ENCODE measurements at places on chromosomes 12 and 14. TPM values are rescaled to one million over a fixed set of nuclear protein-coding genes. Genes with fewer than 3 reads are reported as not detected.

GRCh38 chr12:46383654-46384450, 11.3 kb upstream of the SLC38A2 start:
- peak; percentile 92 for DNase-seq

DNA sequence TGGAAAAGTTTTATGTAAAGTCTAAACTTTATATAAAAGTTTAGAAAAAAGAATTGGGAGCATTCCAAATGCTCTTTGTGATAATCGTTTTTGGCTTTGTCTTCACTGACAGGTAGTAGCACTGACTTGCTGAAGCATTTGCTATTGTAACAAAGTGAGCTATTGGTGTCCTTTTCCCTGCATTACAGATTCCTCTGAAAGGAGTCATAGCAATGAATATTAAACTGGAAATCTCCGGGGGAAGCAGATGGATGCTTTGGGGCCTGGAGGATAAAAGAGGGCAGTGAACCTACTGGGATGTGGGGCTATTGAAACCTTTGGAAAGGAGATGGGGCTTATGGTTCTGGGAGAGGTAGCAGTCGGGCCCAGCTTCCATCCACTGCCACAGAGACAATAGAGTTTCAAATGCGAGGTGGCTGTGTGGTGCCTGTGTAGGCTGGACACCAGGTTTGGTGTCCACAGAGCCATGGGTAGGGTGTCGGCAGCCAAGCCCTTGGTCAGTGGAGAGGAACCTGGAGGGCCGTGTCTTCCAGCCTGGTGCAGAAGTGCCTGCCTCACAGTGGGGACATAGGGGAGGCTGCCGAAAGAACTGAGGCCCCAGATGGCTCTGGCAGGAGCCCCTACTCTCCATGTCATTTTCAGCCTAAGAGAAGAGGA, 10.1 kb downstream of the GSG1 start:
- no peak for DNase-seq

GRCh38 chr12:27523305-27523641, 733 bp upstream of the PPFIBP1 start:
- DNase-seq, result no peak

ASB2 gene
- 35.1 TPM for total RNA-seq

GRCh38 chr14:91302391-91302790, 57.9 kb upstream of the GPR68 start:
- no peak for DNase-seq

- no peak for DNase-seq
Observed at GRCh38 chr14:34228650-34228976, 233.4 kb downstream of the SPTSSA start.

DNA sequence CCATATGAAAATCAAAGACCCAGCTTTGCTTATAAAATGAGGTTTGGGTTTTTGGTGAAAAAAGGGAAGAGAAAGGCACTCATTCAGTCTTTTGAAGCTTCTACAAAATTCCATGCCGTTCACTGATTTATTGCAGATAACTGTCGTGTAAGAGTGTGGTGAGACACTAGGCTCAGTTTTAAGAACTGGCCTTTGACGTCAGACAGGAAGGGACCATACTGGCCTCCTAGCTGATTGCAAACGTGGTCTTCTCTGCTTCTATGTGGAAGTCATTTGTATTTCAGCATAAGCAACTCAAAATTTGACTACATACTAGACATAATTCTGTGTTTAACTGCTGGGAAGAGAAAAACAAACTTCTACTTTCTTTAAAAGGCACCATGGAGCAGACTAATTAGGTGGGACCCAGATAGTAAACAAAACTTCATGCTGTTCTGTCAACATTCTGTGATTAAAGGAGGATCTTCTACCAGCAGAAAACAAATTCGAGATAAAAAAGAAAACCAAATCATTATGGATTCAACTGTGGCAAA, 168.7 kb downstream of the TTC7B start:
- DNase-seq, result no peak

LHX5 gene
- not detected for total RNA-seq

DNA sequence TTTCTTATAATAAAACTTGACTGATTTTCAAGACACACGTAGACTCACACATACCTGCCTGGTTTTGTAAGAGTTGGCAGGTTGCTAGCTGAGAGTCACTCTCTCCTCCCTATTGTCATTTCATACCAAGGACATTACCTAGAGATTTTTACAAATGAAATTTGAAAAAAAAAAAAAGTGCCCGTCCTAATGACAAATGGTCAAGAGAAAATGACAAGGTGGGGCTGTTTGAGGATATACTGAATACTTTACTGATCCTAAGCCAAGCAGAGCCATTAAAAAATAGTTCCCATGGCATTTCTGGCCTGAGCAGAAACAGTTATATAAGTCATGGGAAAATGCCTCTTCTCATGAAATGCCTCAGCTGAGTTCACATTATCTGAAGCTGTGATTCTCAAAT, 150.2 kb downstream of the DYRK2 start:
- no peak for DNase-seq

GPR135 gene
- 6.5 TPM for total RNA-seq

TAS2R20 gene
- total RNA-seq, result 6.1 TPM

GRCh38 chr14:64841772-64842750, 37.6 kb downstream of the SPTB start:
- DNase-seq, result no peak

- no peak for DNase-seq
Observed at GRCh38 chr12:104654665-104655609, 198.2 kb downstream of the CHST11 start.

DNA sequence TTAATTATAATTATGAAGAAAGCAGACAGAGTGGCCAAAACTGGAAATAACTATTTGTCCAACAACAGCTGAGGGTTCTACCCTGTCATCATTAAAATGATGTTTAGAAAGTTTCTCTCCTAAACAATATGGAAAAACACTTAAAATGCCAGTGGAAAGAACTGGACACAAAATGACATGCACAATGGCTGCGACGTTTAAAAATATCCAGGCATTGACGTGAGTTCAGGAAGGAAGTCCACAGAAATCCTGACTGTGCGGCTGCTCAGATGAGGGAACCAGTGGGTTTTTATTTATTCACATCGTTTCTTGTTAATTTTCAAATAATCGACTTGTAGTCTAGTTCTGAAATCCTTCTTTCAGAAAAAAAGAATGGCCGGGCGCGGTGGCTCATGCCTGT, 58.3 kb downstream of the CCNK start:
- DNase-seq, result no peak

GRCh38 chr14:96649327-96649601, 147.1 kb downstream of the PAPOLA start:
- no peak for DNase-seq

DNA sequence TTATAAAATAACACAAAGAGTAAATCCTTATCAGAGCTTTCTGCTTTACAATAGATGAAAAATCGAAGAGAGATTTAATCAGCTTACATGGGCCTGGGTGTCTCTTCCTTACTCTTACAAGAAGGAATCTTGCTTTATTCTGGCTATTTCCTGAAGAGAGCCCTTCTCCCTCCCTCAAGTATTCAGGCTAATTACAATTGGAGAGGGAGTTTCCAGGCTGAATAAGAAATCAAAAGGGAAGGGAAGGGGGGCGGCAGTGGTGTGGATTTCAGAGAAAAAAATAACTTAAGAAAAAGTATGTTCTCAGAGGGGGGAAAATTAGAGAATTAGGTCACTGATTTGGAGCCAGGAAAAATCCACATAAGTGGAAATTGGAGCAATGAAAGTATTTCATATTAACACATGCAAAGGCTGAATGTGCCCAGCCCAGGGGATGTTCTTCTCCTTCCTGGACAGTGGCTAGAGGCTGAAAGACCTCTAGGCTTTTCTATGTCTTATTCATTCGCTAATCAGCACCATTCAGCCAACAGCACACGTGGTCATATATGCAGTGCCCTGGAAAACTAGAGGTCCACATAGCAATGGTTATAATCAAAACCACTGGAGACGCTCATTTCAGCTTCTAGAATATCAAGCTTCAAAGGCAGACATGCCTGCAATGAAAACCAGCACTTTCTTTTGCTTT, 158.9 kb upstream of the BTG1 start:
- DNase-seq, result no peak

DNA sequence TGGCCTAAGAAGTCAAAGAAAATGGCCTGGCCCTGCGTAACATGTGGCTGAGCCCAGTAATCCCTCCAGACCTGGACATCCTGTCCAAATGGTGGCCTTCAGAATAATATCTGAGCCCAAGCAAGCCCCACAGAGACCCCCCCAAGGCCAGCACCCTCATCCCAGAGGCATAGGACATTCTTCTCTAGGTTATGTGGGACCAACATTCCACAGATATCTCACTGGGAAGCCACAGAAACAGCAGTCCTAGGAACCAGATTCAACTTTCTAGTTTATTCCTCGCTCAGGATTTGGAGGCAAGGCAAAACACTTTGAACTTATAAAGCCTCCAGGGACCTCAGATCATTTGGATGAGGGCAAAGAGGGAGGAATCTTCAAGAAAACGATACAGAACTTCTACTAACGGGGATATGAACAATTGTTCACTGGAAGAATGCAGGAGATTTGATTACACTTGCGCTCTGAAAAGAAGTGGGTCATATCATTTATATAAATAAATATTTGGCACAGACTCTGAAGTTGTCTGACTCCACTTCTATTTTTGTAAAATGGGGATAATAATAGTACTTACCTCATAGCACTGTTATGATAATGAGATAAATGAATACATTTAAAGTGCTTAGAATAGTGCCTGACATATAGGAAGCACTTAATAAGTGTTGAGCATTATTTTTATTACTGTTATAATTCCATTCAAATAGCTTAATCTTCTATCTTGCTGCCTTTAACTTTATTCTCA, 171.5 kb downstream of the NUAK1 start:
- no peak for DNase-seq

GRCh38 chr12:123120452-123121166, 30.3 kb downstream of the PITPNM2 start:
- DNase-seq, result no peak

DNA sequence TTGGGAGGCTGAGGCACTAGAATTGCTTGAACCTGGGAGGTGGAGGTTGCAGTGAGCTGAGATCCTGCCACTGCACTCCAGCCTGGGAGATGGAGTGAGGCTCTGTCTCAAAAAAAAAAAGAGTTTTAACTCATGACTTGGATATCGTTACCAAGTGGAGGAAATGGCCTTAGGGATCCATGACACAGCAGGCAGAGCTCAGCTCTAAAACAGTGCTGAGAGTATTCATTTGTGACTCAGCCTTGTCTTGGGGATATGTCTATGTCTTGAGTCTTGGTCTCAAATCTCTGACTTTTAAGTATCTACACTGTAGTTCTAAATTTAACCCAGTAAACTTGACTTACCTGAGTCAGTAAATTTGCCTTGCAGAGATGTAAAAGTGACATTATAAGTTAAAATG, 8.8 kb upstream of the PEX5 start:
- no peak for DNase-seq

DNA sequence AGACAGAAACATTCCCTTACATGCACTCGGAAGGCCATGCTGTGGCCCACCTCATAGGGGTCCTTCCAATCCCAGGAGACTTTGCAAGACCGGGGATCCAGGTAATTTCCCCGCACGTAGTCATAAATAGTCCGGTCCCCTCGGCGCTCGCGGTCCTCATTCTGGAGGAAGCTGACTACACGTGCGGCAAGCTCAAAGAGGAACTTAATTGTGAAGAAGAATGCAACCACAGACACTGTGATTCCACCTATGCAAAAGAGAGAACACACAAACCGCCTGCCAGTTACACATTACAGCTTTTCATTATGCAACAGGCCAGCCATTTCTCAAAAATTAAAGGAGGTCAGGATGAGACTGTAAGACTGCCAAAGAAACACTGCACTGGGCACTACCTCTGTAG, 28.4 kb downstream of the AREL1 start:
- DNase-seq, result no peak

TAS2R30 gene
- 11.8 TPM for total RNA-seq

GRCh38 chr12:24861766-24862540, 86.9 kb downstream of the BCAT1 start:
- DNase-seq, result no peak

- DNase-seq, result no peak
Observed at GRCh38 chr14:57747036-57747435, 118.9 kb downstream of the SLC35F4 start.

DNA sequence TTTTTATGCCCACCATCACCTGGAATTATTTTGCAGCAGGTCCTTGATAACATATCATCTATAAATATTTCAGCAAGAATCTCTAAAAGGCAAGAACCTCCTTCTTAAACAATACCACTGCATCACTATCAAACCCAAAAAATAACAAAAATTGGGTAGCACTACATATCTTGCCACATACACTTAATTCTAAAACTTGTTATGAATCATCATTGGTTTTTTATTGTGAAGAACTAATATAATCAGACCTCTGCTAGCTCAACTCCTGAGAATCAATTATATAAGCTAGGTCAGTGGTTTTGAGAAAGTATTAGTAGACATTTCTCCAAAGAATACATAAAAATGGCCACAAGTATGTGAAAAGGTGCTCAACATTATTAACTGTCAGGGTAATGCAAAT, 23.8 kb downstream of the SLC38A1 start:
- no peak for DNase-seq

DNA sequence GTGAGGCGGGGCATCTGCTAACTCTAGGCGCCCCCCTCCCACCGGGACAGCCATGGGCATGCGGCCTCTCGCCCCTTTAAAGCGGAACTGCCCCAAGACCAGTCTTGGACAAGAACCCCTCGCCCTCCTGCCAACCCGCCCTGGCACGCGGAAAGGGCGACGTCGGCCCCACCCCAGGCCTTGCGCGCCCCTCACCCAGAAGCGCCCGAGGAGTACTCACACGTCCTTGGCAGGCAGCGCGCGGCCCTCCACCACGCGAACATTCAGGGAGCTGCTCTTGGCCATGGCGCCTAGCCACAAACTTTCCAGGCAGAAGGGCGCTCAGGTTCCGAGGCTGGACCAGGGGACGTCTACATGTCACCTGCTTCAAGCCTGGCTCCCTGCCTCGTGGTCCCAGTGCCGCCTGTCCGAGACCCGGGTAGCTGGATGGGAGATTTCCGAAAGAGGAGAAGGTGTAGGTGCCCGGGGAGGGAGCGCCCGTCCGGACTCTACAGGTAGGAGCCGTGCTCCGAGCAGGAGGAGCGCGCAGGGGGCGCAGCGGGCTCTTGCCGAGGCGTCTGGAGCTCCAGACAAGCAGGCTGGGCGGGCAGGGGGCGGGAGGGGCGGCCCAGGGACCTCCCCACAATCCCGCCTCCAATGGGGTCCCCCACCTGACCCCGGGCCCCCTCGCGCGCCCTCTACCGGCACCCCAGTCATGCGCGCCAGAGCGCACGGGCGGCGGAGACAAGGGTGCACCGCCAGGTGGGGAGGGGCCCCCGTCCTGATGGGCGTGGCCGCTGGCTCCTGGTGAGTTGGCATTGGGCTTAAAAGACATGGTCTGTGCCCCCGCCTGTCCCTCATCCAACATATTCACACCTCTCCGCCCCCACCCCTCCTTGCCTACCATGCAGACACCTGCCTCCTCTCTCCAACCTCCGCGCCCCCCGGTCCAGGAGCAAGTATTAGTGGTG, at the start of gene RASAL1:
TSS of gene RASAL1 (minus strand) at position 584 of the 950 bp plus-strand sequence. CDS start at position 285, 299 bp downstream.
- DNase-seq, result no peak

- DNase-seq, result no peak
Observed at GRCh38 chr14:23053426-23053825, 3.9 kb downstream of the CDH24 start.

RIPK3 gene
- 22.4 TPM for total RNA-seq

DNA sequence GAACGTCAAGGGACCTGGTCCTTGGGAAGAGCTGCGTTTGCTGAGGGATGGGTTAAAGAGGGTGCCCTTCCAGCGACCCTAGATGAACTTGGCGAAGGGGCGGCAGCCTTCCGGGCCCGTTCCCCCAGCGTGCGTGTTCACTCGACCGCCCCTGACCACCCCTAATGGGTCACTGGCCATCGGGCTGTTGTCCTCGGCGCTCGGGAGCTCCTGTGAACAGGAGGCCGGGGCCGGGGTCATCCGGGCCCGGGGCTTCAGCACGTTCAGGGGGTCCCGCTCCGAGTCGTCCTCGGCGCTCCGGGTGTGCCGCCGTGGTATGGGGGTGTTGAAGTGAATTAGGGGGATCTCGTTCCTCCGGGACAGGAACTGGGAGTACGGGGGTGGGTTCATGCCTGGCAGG, 9.2 kb downstream of the FGF23 start:
- no peak for DNase-seq
